ENCODE measurements at places on chromosomes 3 and 15.

- DNase-seq = no peak
Measured at GRCh38 chr3:81951636-81952035, 190.2 kb upstream of the GBE1 start.

GRCh38 chr3:56940321-56940720 is 120.1 kb upstream of the SPATA12 start:
- DNase-seq = no peak

DNA sequence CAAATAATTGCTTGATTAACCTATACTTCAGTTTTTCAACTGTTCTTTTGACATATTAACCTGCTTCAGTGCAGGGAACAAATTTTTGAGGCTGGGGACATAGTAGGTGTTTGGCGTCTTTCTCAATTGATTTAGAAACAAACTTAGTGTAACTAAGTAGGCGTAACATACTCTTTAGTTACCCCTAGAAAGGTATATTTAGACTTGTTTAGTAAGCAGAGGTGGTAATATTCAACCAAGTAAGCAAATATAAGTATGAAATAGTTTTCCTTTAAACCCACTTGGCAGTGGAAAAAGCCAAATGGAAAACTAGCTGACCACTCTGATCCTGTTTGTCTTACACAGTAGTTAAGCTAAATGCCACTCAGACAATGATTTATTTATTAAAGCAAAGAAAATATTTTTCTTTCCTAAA is 113.2 kb downstream of the MBNL1 start:
- DNase-seq = no peak

GRCh38 chr3:111944372-111944771 is 34.5 kb upstream of the ABHD10 start:
- DNase-seq = no peak

DNA sequence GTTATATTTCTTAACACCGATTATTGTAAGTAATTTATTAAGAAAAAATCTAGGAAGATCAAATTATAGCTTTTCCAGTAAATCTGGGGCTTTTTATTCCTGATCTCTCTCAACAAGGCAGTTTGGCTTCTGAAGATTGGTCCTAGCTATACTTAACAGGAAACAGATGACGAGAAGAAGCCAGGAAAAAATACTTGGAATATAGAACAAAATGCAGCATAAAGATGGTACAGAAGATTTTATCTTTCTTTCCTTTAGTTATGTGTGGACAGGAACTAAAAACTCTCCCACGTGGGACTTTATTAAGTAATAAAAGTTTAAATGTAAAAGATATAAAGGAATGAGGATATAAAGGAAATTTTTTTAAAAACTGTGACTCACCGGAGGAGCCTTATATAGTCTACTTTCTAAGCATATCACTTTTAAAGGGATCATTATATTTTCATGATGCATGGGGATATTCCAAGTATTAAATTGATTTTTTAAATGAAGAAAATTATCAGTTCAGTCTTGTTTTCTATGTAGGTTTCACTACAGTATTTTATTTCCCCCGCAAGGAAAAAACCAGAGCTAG is 8.2 kb downstream of the B3GNT5 start:
- DNase-seq = no peak

DNA sequence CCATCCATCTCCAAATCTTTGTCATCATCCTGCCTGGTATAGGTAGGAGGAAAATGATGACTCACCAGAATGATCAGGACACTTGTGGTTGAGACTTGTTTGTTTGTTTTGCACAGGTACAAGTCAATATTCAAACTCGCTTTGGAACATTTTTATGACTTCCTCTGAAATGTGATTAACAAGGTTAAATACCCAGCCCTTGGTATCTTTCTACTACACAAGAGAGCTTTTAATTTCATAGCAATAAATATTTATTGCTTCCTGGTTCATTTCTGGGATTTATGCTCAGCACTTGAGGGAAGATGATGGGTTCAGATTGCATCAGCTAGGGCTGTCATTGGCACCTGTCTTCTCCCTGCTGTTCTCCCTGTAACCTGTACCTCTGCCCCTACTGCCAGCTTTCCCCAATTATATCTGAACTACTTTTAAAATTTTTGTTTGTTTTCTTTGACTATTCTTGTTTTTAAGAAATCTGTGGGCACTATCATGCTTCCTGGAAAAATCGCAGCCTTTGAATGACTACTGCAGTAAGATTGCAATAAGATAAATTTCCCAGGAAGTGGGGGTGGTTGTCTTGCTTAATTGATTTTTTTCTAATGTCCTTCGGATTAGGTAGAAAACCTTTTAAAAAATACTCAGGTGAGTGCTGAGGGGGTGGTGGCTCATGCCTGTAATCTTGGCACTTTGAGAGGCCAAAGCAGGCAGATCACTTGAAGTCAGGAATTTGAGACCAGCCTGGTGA is 24.3 kb upstream of the GCNT3 start:
- DNase-seq = no peak

DNA sequence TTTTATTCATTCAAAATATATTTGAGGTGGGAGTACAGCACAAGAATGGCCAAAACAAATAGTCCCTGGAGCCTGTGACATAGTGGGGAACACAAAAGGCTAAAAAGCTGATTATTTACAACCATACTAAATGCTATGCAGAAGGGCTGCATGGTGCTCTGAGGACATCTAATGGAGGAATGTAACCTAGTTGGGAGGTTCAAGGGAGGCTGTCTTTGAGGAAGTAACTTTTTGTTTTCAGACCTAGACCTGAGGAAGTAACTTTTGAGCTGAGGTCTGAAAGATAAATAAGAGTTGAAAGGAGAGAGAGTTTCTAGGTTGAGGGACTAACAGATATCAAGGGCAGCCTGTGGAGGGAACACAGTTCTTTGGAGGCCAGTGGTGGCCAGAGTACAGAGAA is 34.8 kb upstream of the RASA2 start:
- DNase-seq = no peak
